ENCODE measurements at places on chromosomes 3 and 15. TPM values are rescaled to one million over a fixed set of nuclear protein-coding genes. Genes with fewer than 3 reads are reported as not detected.

Gene TGM5
- total RNA-seq = 0.09 TPM

Gene KIAA1143
- total RNA-seq = 33.1 TPM

Gene ACVR2B
- 7.3 TPM for total RNA-seq

Gene CHL1
- not detected for total RNA-seq

Gene SLC27A2
- total RNA-seq = 30.0 TPM

Gene NR1I2
- total RNA-seq = 0.07 TPM

Gene CCR8
- 12.6 TPM for total RNA-seq

Gene SYNPR
- not detected for total RNA-seq

Gene SLC28A2
- total RNA-seq = not detected

Gene ABHD10
- 31.2 TPM for total RNA-seq

Gene FOXL2
- not detected for total RNA-seq

Gene PXYLP1
- total RNA-seq = 32.6 TPM

Gene HDC
- total RNA-seq = 0.32 TPM

Gene RPL29
- total RNA-seq = 1,360 TPM

Gene SERINC4
- 0.23 TPM for total RNA-seq

Gene ECE2
- not detected for total RNA-seq

Gene TP53BP1
- 42.7 TPM for total RNA-seq

Gene CSPG5
- total RNA-seq = 0.64 TPM

Data from T-helper 2 cell treated with Interferon-gamma antibody and Interleukin-4, amounts not matched to agents 100 ng/mL and 5 ng/mL, for 36 hours (primary cell).